Fibroblast of pulmonary artery (primary cell): ENCODE measurements at places on chromosomes 4 and X.
A peak's percentile ranks its signal among the peaks of the same experiment; 100 is the strongest.

GRCh38 chrX:134711135-134711921, 53.1 kb upstream of the PLAC1 start:
- DNase-seq = no peak

DNA sequence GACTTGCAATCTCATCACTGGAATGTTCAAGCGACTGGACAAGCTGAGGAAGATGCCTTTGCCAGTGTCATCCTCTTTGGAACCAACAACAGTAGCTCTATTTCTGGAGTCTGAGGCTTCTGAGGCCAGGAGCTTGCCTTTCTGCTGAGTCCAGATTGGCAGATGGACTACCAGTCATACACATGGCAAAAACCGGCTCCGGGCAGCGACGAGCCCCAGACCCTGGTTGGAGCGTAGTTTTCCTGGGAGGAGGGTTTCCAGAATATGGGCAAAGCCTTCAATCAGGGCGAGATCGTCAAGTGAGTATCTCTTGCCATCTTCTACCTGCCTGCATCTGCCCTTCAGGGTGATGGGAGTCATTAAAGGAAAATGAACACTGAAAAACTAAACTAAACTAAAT, 807.9 kb downstream of the C4orf33 start:
- no peak for DNase-seq

DNA sequence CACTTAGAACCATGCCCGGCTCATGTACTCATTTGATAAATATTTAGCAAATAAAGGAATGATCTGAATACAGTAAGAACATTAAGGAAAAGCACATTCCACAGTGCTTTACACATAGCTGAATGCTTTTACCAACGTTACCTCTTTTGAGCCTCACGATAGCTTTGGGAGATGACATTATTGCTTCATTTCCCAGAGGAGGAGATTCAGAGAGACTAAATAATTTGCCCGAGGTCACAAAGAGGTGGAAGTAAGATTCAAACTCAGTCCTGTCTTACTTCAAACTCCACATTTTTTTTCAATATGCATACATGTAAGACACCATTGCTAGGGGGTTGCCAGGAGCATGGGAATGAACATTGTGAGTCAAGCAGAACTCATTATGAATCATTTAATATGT, 538.5 kb downstream of the BCOR start:
- no peak for DNase-seq

DNA sequence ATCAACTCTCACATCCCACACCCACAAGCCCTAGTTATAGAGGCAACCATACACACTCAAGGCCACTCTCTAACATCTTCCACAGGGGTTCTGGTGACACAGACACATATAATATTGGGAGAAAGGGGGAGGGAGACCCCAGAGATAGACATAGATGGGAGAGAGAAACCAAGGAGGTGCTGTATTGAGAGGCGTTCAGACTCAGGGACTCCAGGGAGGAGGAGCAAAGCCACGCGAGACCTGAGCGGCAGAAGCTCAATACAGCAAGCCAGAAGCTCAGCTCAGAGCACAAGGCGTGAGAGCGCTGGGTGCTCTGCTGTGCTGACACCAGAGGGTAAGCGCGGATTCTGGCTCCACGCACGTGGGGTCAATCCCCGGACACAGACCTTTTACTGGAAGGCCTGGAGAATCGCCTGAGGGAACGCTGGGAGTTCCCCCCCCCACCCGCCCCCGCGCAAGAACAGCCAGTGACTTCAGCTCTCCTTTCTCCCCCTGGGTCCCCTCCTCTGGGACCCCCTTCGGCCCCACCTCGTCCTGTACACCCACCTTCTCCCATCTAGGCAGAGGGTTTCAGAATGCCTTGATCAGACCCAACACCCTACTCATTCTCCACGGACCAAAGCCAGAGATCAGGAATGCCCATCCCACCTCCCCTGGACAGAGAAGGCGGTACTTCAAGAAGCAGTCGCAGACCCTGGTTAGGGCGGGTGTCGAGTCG, 8.7 kb downstream of the MSX1 start:
- DNase-seq = no peak

DNA sequence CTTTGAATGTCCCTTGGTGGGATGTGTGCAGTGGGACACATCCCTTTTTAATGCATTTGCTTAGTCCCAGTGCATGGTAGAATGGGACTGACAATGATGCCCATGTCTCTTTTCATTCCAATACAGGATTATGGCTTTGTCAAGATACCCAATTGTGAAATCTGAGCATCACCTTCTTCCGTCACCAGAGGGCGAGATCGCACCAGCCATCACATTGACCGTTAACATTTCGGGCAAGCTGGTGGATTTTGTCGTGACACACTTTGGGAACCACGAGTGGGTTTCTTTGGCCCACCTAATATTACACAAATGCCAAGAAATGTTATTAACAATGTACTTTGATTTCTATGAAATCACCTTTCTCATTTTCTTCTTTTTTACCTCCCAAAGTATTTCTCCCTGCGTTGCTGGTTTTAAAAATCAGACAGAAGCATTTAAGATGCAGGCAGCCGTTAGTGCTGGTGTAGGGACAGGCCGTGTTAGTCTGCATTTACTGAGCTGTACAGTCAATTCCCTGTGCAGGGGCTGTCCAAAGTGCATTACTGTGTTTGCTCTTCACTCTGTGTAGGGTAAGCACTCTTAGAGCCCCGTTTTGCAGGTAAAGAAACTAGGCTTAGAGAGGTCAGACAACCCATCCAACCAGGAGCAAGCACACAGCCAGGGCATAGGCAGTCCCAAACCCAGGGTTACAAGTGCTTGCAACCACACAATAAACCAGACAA, 46.5 kb downstream of the CWH43 start:
- peak; percentile 41 for DNase-seq

DNA sequence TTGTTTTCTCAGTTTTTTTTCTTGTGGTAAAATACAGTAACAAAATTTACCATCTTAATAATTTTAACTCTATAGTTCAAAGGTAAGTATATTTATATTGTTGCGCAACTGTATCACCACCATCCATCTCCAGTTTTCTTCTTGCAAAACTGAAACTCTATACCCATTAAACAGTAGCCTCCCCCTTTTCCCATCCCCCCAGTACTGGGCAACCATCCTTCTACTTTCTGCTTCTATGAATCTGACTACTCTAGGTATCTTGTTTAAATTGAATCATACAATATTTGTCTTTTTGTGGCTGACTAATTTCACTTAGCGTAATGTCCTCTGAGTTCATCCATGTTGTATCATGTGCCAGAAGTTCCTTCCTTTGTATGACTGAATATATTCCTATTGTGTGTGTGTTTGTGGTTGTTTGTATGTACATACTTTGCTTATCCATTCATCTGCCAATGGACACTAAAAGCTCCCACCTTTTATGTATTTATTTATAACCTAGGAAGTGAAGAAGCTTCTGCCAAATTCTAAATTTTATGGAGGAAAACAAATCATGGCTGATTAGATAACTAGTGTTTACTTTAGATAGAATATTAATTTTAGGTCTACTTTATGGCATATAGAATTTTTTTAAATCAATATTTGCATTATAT, 10.0 kb downstream of the ABHD18 start:
- DNase-seq = no peak

- DNase-seq = no peak
These were observed 51.6 kb upstream of the PTPN13 start for GRCh38 chr4:86542319-86543027.

- DNase-seq = no peak
These were observed 557.0 kb upstream of the GALNTL6 start for GRCh38 chr4:171256223-171256622.

GRCh38 chrX:143633461-143634308, 2.2 kb downstream of the SLITRK4 start:
- no peak for DNase-seq

- no peak for DNase-seq
These were observed 372.6 kb downstream of the BCOR start for GRCh38 chrX:39725114-39725513.

GRCh38 chr4:87416965-87417364, 5.4 kb upstream of the NUDT9 start:
- no peak for DNase-seq

GRCh38 chr4:174135936-174136406, 147.5 kb downstream of the FBXO8 start:
- DNase-seq = peak; percentile 20

DNA sequence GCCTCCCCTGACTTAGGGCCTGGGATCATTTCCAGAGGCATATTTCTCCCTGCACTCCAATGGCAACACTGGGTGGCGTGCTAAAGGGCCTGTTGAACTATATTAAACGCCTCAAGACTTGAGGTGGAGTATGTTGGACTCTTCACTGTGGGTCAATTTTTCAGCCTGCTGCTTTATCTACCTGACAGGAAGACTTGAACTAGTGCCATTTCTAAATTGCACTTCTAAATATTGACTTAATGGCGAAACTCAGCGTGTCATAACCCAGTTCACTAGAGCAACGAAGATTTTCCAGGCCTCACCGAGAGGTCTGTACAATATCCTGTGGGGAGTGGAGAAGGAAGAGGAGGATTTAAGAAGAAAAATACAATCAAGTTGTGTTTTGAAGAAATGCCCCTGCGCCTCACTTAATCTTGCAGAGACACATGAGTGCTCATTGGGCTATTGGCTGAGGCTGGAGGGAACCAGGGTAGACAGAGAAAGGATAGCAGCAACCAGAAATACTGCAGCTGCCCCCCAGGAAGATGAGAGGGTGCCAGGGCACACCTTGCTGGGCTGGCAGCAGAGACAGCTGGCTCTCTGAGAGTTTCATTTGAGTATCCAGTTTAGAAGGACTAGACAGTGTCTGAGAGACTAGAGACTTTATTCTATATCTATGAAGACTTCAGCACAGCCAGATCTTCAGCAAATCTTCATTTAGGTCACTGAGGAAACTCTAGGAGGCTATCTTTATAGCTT, 67.4 kb downstream of the ENPP6 start:
- no peak for DNase-seq

DNA sequence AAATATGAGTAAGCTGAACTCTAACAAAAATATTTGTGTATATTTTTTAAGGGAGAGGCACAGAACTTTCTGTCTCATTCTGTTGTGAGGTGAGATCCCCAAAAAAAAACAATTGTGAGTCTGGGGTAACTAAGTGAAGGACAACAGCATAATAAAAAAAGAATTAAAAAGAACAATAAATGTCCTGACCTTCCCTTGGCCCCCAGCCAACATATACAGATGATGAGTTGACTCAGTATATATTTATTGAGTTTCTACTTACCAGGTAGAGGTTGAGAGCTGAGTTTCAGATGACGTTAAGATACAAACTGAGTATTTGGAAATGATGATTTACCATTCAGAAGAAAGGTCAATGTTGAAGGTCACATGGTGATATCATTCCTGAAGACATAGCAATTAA, 239.5 kb downstream of the KCNIP4 start:
- no peak for DNase-seq

DNA sequence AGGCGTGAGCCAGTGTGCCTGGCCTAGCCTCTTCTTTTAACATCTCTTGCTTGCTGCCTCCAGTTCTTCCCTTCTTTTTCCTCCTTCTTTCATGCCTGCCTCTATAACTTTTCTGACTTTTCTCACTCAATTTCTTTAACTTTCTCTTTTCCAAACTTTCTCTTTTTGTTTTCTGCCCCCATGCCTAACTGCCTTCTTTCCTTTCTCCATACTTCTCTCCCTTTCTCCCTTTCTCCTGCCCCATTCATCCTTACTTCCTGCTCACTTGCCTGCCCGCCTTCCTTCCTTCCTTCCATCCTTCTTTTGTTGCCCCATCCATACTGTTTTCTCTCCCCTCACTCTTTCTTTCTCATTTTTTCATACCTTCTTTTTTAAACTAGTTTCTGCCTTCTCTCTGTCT, 105.2 kb downstream of the RBMX2 start:
- no peak for DNase-seq
